Panc1 (cell line): ENCODE measurements at places on chromosomes 11 and 22. TPM values are rescaled to one million over a fixed set of nuclear protein-coding genes. Genes with fewer than 3 reads are reported as not detected.

- DNase-seq: no peak
These were observed 25.4 kb upstream of the MUC5B start for GRCh38 chr11:1197431-1197885.

- no peak for DNase-seq
These were observed 366.9 kb downstream of the BRD1 start for GRCh38 chr22:49460592-49461281.

The MYO7A gene
- total RNA-seq: 1.3 TPM

GRCh38 chr11:68818181-68818580, 23.5 kb downstream of the CPT1A start:
- DNase-seq: no peak

The MS4A3 gene
- total RNA-seq: 0.13 TPM

DNA sequence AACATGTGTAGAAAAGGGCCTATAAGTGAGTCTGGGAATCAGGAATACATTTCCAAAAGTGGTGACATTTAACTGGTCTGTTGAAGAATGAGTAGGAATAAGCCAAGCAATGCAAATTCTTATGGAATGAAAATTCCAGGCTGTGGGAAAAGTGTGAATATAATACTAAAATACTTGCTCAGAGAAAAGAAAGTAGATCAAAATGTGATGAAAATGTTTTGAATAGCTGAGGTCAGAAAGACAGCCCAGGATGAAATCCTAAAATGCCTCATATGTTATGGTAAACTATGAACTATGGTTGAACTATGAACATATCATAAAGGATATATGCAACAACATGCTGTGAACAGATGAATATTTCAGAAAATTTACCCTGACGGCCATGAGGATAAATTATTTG, 688.3 kb upstream of the FAT3 start:
- DNase-seq: no peak

DNA sequence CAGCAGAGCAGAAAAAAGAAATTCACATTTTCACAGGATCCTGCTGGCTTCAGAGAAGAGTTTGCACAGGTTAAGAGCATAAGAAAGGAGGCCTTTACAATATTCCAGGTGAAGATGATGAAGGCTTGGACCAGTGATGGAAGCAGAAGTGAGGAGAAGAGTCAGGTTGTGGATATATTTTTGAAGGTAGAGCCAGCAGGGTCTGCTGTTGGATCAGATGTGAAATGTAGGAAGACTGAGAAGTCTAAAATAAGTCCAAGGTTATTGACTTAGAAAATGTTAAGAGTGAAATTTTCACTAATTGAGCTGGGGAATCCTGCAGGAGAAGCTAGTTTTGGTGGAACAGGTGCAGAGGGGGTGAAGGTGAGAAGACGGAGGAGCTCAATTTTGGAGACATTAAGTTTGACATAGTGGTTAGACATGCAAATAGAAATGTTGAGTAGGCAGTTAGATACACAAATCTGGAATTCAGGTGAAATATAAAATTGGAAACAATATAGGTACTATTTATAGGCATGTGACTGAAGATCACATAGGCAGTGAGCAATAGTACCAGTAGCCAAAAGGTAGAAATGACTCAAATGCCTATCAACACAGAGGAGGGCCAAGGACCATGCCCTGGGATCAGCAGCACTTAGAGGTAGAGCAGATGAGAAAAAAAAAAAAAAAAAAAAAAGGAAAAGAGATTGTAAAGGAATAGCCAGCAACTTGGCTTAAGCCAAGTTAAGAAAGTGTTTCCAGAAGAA, 252.0 kb downstream of the AASDHPPT start:
- DNase-seq: no peak

DNA sequence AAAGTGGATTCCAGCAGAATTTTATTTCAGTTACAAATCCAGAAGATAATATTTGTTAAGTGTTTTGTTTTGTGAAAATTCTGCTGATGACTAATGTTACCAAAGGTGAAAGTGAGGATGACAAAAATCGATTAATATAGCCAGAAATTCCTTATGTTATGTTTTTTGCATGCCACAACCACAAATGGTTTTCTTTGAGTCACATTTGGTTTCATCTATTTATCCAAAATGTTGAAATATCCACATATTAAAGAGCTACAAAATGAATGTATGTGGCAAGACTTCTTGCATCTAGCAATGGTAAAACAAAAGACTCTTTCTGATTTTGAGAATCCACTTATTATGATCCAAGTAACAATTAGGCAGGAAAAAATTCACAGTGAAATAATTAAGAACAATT, 150.1 kb upstream of the LRRC4C start:
- no peak for DNase-seq

The CYB5R3 gene
- total RNA-seq: 102 TPM

The APOL5 gene
- not detected for total RNA-seq

GRCh38 chr22:49995041-49995360, 17.6 kb downstream of the IL17REL start:
- DNase-seq: no peak

The TMPRSS13 gene
- not detected for total RNA-seq

The CNTF gene
- total RNA-seq: 3.0 TPM

The SMIM35 gene
- not detected for total RNA-seq

- DNase-seq: no peak
These were observed 95.7 kb downstream of the XRRA1 start for GRCh38 chr11:74853223-74853622.

- DNase-seq: no peak
These were observed 14.9 kb upstream of the OMP start for GRCh38 chr11:77087723-77088225.

The TMEM151A gene
- 11.0 TPM for total RNA-seq

- no peak for DNase-seq
These were observed 6.2 kb downstream of the CLCF1 start for GRCh38 chr11:67366961-67367760.

GRCh38 chr11:12172493-12173013, 62.2 kb downstream of the MICAL2 start:
- DNase-seq: no peak

GRCh38 chr22:49326558-49326957, 501.1 kb downstream of the BRD1 start:
- DNase-seq: no peak

DNA sequence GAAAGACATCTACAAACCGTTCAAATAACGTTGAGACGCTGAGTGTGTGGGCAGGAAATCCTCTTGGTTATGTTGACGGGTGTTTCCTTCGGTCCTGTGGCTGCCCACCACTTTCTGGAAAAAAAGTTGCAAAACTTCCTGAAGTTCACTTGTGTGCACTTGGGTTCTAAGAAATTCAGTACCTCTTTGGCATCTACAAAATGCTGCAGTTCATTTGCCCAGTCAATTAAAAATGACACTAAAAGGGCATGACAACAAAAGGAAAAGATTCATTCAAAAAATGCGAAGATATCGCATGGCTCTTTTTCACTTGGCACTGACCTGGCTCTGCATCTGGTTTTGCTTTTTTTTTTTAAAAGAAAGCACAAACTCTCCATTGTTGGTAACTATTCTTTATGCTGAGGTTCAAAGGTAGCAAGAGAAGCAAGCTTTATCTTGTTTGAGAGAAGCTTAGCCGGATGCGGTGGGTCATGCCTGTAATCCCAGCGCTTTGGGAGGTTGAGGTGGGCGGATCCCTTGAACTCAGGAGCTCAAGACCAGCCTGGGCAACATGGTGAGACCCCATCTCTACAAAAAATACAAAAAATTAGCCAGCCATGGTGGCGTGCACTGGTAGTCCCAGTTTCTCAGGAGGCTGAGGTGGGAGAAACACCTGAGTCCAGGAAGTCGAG, 10.6 kb upstream of the XBP1 start:
- DNase-seq: no peak

The CASP4 gene
- 25.8 TPM for total RNA-seq

- DNase-seq: no peak
These were observed 36.4 kb downstream of the NRXN2 start for GRCh38 chr11:64686466-64687170.

The PANX3 gene
- not detected for total RNA-seq

- no peak for DNase-seq
These were observed 1.3 kb upstream of the PATZ1 start for GRCh38 chr22:31347251-31348008.

GRCh38 chr22:19510919-19511341, 13.3 kb downstream of the CLDN5 start:
- DNase-seq: no peak

GRCh38 chr11:15965562-15966250, 390.6 kb downstream of the SOX6 start:
- no peak for DNase-seq

DNA sequence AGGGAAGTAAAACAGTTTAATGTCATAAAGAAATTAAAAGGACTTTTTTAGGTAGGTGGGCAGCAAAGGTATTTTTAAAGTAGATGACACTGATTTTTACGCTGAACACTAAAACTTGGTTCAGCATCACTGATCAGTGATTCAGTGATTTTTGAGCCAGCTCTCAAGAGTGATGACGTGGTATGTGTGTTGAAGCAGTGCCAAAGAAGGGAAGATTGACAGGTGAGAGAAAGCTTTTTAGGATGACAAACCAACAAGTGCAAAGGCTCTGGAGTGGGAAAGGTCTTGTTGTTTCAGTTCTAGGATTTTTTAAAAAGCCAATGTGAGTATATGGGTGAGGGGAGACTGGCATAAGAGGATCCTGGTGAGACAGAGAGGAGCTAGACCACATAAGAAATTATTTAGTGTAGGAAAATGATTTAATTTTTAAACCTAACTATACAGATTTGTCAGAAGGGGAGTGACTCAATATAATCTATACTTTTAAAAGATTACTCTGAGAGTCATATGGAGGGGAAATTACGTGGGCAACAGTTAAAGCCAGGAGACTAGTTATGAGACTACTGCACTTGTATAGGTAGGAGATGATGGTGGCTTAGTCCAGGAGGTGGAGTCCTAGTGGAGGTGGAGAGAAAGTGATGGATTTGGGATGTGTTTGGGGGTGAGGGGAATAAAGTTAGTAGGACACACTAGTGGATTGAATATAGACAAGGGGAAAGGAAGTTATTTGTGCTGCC, 17.6 kb upstream of the CALCB start:
- DNase-seq: no peak

GRCh38 chr11:117520201-117520600, 192.5 kb downstream of the CEP164 start:
- DNase-seq: no peak

The ARHGEF17 gene
- total RNA-seq: 43.2 TPM

- DNase-seq: no peak
These were observed 50.2 kb downstream of the BCR start for GRCh38 chr22:23230348-23231068.

The LDHAL6A gene
- not detected for total RNA-seq

DNA sequence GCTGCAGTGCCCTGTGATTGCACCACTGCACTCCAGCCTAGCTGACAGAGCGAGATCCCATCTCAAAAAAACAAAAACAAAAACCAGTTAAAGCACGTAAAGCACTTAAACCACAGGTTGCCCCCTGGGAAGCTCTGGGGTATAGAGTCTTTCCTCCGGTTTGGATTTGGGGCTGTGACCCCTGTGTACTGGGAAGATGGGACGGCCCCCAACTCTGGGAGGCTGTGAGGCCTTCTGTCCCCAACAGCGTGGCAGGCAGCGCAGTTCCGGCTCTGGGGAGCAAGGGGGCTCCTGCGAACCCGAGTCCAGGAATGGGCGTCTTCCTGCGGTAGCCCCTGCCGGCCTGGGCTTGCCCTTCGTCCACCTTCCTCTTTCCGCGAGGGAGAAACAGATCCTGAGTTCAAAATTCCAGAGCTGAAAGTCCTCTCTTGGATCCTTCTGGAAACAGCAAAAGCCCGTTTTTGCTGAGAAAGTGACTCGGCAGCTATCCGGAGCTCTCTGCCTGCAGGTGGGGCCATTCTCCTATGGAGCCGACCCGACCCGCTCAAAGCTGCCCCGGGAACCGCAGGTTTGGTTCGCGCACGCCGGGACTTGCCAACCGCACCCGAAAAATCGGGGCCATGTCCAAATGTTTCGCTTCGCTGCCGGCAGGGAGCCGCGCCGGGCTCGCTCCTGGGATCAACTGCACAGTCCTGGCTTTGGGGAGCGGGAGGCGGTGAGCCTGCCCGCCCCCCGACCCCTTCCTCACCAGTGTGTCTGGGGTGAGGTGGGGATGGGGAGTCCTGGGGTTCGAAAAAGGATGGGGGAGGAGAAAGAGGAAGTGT, 36.3 kb upstream of the POLA2 start:
- DNase-seq: peak; percentile 27

The PGA5 gene
- total RNA-seq: not detected

GRCh38 chr11:119752946-119753345, 23.9 kb upstream of the NECTIN1 start:
- DNase-seq: no peak

The MS4A6E gene
- not detected for total RNA-seq

The PNPLA5 gene
- not detected for total RNA-seq

DNA sequence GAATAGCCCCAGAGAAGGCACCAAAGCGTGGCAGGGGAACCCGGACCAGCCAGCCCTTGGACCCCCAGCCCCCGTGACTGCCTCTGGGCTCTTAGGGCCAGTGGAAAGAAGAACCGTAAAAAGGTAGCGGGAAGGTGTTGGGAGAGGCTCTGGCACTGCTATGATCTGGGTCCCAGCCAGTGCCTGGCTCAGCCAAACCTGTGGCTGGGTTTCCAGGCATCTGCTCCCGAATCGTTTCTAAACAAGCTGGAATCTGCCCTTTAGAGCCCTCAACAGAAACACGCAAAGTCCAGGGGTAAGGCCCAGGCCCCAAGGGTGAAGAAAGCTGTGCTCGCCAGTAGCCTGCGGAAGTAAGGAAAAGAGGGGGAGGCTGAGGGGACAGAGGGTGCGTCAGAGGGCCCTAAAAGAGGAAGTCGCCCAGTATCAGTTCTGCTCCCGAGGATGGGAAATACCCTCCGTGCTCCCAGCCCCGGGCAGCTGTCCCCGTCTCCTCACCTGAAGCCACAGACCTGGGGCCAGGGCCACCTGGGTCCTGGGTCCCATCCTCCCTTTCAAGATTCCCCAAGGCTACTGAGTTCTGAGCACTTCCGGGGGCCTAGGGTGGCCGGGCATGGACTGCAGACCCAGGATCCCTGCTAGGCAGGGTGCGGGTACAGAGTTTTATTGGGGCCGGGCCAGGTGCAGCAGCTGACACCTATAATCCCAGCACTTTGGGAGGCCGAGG, 24.7 kb downstream of the IL10RA start:
- no peak for DNase-seq

The GAL3ST1 gene
- 1.1 TPM for total RNA-seq

The FXYD6 gene
- 0.54 TPM for total RNA-seq

DNA sequence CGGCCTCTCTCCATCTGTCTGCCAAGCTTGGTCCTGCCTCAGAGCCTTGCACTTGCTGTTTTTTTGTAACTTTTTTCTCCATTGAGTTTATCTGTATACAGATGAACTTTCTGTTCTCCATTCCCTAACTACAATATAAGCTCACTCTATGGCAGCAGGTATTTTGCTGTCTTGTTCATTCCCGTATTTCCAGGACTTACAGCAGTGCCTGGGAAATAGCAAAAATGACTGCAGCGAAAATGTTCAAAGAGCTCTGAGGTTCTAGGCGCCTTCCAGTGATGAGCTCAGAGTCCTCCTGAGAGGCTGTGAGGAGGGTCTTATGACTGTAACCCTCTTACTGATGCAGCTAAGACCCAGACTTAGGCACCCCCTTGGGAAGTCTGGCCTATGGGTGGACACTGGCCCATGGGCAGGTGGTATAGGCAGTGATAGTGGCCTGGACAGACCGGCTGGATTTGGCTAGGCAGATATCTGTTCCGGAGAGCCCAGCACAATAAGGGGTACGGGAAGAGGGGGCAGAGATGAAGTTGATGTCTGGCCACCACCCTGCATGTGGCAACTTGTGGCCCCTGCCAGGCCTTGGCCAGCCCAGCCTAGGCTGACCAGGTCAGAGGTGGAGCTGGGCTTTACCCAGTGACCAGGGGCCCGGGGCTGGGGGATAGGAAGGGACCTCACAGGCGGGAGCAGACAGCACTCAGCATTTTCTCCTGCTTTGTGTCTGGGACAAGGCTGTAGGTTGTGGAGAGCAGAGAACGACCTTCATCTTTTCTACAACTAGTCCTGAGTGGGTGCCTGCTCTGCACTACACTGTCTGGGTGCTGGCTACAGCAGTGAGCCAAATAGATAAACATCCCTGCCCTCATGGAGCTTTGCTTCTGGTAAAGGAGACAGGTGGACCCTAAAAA, 4.6 kb downstream of the ATF4 start:
- no peak for DNase-seq
